ENCODE measurements at places on chromosomes 16 and 17.

- DNase-seq: no peak
Measured at GRCh38 chr17:63369233-63369632, 76.9 kb downstream of the CYB561 start.

DNA sequence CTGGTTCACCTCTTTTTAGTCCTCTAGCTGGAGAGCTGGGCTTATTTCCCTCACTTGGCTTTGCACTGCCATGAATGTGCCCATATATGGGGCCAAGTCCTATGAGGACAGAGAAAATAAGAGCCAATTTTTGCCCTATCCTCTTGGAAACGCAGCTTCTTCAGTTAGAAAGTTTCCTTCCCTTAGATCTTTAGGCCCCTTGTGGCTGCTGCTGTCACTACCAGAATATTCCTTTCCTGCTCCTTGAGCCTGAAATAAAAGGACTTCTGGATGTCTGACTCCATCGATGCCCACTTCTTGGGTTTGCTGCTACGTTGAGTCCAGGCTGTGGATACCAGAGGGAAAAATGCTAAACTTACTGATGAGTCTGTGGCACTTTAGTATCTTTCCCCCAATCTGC lies 487.1 kb downstream of the GRIN2A start:
- DNase-seq: no peak

DNA sequence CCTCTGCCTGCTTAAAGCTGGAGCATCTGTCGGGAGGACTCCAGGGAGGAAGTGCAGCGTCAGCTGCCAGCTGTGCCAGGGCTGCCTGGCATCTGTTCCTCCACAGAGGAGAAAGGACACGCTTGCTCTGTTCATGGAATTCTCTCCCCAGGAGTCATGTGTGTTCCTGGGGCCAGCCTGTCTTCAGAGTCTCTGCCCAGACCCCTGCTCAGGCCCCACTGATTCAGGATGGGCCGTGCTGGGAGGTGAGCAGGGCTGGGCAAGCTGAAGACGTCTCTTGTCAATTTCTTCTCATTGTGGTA lies 24.2 kb downstream of the CRISPLD2 start:
- no peak for DNase-seq

- DNase-seq: no peak
Measured at GRCh38 chr17:18235743-18236256, 10.4 kb downstream of the LLGL1 start.

- no peak for DNase-seq
Measured at GRCh38 chr16:72174726-72175125, 2.8 kb upstream of the PMFBP1 start.

GRCh38 chr17:64154313-64154695 lies 24.4 kb upstream of the ERN1 start:
- DNase-seq: no peak

- DNase-seq: no peak
Measured at GRCh38 chr17:66711401-66711800, 123.5 kb upstream of the CACNG5 start.

DNA sequence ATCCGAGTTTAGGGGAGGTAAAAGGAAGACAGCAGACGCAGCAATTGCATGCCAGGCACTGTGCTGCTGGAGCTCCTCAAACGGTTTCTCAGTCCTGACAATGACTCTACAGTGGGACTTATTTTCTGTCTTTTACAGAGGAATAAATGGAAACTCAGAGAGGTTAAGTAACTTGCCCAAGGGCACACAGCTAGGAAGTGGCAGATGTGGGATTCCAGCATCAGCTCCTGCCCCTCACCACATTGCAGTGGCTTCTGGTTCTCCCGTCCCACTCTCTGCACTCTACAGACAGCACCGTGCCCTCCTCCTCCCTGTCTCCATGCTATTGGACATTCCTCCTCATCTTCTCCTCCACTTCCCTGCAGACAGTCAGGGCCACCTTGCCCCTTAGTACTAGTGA lies 74.2 kb upstream of the KSR1 start:
- DNase-seq: no peak

DNA sequence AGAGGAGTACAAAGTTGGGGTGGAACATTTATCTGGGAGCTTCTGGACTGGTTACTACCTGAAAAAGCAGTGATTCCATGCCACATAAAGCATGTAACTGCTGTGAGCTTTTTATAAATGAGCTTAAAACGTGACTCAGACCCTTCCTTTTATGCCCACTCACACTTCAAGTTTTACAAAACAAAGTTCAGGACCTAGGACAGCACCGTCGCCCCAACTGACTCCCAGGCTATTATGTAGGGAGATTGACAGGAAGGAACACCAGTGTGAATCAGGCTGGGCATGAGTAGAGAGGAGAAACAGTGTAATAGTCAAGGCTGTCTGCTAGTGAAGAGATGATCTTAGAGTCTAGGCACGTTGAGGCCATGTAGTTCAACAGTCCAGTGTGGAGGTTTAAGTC lies 91.6 kb upstream of the DNAH9 start:
- DNase-seq: no peak

- no peak for DNase-seq
Measured at GRCh38 chr16:89522287-89522686, 14.1 kb downstream of the SPG7 start.

DNA sequence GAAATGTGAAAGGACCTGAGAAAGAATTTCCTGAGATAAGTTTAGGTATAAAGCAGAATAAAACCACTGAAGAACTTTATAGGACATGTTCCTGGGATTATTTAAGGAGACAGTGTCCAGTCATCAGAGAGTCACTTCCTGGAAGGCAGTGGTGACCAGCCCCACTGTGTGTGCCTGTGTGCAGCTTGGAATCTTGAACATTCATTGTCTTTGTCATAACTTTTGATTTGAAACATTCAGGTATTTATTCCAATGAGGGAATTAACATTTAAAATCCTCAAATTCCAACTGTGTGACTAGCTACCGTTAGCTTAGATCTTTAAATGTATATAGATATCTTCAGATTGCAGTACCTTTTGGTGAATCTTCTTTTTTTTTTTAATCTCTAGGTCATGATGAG lies 61.7 kb upstream of the MRC2 start:
- no peak for DNase-seq

- DNase-seq: no peak
Measured at GRCh38 chr17:8105957-8106398, 12.3 kb downstream of the ALOXE3 start.

DNA sequence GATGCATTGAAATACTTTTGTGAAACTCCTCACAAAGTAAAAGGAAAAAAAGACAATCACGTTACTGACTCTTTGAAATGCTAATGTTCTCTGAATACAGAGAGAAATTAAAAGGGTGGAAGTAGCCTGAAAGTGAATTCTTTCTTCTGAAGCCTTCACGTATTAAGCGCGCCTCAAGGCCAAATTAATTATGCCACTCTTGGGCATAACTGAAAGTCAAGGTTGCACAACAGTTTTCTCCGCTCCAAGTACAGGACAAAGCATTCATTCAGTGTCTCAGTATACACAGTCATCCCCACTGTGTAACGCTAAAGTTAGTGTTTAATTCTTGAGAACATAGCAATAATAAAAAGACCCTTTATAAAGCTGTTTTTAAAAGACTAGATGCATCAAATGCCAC lies 21.5 kb downstream of the PARN start:
- DNase-seq: no peak

DNA sequence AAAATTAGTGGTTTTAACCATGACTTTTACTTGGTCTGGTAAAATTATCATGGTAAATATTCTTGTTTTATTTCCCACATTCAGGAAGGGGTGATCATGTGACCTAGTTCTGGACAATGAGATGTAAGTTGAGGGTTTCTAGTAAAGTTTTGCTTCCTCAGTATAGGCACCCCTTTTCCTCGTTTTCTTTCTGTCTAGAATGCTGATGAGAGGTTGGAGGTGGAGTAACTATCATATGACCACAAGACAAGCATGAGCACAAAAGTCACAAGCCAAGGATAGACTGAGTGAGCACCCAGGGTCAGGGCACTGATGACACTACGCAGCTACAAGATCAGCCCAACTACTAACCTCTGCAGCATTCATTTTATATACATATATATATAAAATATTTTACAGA lies 53.9 kb downstream of the MYO1D start:
- no peak for DNase-seq

- no peak for DNase-seq
Measured at GRCh38 chr16:72739577-72739976, 308.4 kb downstream of the ZFHX3 start.

DNA sequence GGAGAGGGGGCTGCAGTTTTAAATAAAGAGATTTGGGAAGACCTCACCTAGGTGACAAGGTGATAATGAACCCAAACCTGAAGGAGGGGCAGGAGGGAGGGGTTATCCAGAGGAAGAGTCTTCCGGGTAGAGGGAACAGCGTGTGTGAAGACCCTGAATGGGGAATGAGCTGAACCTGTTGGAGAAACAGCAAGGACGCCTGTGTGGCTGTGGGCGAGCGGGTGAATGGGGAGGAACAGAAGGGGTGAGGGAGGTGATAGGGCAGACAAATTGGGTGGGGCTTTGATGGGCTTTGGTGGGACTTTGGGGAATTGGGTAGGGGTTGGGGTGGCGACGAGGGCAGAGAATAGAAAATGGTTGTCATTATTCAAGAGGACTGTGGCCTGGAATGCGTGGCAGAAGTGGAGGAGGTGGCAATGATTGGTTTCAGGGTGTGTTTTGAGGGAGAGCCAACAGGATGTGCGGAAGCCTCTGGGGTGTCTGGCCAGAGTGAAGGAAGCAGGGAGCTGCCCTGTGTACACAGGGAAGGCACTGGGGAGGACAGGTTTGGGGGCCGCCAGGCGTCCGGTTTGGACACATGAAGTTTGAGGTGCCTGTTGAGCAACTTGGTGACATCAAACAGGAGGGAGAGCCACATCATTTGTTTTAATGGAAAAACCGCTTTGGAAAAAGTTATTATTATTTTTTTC lies 48.7 kb downstream of the NKD1 start:
- no peak for DNase-seq

DNA sequence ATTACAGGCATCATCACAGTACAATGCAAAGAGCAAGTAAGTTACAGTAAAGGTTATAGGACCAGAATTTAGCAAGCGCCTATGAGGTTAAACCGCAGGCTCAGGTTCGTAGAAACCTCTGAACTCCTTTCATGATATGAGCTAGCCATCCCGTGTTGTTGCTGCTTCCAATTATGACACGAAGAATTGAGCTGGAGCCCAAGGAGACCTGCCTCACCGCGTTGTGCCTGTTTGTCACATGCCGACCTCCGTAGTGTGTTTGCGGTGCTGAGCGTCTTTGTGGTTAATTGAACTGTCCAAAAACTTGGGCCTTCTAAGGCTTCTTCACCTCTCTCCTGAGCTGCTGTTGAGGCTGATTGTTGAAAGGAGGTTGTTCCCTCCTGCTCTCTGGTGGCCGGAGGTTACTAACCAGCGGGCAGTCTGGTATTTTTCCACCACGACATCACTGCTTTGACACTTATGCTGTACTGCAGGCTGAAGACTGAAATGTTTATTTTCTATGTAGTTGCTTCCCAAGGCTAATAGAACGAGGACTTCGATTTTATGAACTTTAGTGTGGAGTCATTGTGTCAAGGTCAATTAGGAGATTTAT lies 67.5 kb downstream of the SEC14L1 start:
- peak; percentile 29 for DNase-seq

DNA sequence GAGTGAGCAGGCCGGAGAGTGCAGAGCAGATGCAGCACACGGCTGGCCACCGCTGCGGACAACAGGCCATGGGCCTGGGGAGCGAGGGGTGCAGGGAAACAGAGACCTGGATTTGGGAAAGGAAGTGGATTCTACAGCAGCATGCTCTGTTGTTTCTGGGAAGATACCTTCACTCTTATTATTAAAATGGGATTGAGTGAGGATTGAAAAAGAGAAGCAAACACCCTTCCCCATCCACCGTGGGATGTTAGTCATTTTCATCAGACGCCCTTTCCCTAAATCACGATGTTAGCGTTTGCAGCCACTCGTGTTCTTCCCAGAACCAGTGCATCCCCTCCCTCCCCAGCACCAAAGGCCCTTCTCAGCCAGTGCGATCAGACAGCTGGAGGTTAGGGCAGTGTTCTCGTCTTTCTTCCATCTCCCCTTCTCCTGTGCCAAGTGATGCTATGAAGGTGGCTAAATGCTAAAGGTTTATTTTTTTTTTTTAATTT lies 196.5 kb upstream of the CHMP6 start:
- DNase-seq: no peak

DNA sequence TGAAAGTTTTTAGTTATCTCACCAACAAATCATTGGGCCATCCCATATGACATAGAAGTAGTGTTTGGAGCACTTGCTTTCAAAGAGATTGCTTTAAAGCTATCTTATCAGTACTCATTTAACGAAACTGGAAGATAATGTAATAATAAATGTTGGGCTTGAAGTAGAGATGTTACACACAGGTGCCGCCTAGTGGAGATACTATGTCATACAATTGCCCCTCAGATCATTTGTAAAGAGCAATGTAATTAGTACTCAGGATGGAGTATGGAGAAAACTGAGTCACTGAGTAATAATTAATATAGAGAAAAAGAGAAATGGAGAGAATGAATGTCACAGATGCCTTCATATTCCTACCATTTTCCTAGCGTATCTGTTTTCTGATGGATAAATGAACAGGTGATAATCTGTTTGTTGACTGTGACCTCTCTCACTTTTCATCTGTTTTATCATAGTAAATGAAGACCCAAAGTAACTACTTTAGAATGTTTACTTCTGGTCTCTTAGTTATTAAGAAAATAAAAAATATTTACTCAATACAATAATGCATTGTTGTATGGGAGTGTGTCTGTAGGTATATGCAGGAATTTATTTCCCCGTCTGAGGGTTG lies 80.4 kb downstream of the EFCAB5 start:
- no peak for DNase-seq

- no peak for DNase-seq
Measured at GRCh38 chr16:28039493-28039892, 24.0 kb downstream of the GSG1L start.

DNA sequence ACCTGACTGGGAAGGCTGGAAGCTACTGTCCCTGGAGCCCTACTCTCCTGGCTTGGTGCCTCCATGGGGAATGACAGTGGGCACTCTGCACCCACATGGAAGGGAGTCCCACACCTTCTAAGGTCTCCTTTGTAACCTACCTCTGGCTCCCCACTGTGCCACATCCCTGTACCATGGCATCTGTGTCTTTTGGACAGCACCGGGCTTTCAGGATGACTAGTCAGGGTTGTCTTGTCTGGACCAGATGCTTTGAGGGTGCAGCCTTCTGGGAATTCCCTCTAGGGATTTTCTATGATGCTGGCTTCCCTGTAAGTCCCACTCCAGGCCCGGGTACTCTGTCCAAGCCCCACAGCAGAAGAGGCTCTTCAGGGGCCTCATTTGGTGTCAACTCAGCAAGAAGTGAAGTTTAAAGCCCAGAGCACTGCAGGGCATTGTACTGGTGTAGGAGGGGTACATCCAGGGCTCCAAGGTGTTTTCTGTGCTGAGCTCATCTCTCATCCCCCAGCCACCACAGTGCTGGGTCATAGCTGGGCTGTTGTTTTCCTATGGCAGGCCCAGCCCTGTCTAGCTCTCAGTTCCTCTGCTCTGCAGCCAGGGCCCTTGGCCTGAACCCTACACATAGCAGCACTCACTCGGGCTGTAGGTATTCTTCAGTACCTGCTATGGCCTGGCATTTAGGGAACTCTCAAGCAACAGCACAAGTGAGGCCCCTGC lies 255.3 kb downstream of the CPPED1 start:
- no peak for DNase-seq

- no peak for DNase-seq
Measured at GRCh38 chr16:28534542-28535373, 4.0 kb downstream of the NUPR1 start.
